Neural progenitor cell (in vitro differentiated cells): ENCODE measurements at places on chromosomes 1 and 21. TPM values are rescaled to one million over a fixed set of nuclear protein-coding genes. Genes with fewer than 3 reads are reported as not detected.
A peak's percentile ranks its signal among the peaks of the same experiment; 100 is the strongest.

DNA sequence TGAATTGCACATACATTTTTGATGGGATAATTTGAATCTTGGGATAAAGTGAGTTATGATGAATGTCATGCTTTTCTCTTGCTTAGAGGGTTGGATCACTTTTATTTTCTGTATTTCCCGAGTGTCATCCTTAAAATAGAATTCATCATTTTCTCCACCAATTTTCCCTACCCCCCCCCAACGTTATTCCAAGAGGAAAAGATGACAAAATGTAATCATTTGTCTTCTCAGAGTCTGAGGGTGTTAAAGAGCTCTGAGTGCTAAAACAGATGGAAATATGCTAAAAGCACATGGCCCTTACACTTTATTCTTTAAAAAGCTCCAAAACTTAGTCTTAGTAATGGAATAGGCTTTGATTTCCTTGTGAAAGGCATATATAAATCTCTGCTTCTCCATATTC lies 81.4 kb downstream of the CHRM3 start:
- DNase-seq = no peak

DNA sequence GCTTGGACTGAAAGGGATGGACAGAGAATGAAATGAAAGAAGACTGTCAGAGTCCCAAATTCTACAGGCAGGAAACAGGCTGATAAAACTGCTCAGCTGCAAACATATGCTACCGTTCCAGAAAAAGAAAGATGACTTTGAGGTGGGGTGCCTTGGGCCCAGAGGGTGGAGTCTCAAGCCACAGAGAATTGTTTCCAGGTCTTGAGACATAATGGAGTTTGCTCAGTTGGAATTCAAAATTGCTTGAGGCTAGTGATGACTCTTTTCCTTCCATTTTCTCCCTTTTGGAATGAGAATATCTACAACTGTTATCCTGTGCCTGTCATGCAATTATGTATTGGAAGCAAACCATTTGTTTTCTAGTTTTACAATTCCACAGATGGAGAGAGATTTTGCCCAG lies 23.6 kb upstream of the PSEN2 start:
- DNase-seq = no peak

GRCh38 chr1:212035835-212036605 lies 472 bp downstream of the DTL start:
- no peak for DNase-seq

GRCh38 chr1:6953907-6954364 lies 168.7 kb downstream of the CAMTA1 start:
- DNase-seq = no peak

DNA sequence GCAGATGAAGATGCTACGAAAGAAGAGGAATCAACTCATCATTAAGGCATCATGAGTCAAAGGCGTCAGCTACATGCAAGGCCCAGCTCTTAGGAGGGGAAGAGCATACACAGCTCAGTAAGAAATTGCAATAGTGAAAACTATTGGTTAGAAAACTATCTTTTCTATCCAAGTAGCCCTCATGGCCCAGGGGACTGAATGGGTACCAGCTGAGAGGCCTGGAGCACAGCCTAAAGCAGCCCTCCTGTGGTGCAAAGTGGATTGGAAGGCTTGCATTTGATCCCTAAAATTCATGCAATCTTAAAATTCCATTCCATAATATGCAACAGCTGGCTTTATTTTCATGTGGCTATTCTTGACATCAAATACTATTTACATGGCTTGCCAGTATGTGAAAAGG lies 251.8 kb upstream of the USP24 start:
- no peak for DNase-seq

DNA sequence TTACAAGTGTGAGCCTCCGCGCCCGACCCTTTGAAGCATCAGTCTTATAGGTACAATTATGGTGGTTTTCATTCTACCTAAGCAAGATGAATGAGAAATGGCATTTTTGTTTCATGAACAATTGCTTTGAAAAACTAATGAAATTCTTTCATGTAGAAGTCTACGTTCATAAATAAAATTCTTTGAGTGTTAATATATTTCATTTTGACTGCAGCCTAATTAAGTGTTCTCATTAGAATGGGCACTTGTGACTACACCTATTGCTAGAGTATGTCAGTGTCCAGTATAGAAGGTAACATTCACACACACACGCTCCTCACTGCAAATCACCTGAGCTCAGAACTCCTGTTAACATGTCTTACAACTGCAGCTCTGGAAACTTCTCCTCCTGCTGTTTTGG lies at the start of gene KRTAP15-1:
Gene KRTAP15-1 (plus strand): TSS at position 301 of the 400 bp plus-strand sequence. CDS start 53 bp downstream, at position 354.
- no peak for DNase-seq

- DNase-seq = no peak
These were observed 267.0 kb downstream of the DNM3 start for GRCh38 chr1:172108161-172108893.

DNA sequence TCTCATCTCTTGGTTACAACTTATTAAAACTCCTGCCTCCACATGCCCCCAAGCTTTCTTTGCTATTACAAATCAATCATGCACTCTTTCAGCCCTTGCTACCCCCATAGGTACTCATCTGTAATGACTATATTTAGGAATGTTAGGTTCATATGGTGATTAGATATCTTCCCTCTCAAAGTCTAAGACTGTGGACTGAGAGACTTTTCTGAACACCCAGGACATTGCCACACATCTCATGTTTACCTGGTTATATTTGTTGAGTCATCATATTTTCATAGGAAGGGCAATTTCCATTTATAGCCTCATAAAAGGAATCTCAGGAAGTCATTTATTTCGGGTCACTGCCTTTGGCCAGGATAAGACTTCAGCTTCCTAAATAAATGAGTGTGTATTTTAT lies 81.5 kb upstream of the LPGAT1 start:
- no peak for DNase-seq

DNA sequence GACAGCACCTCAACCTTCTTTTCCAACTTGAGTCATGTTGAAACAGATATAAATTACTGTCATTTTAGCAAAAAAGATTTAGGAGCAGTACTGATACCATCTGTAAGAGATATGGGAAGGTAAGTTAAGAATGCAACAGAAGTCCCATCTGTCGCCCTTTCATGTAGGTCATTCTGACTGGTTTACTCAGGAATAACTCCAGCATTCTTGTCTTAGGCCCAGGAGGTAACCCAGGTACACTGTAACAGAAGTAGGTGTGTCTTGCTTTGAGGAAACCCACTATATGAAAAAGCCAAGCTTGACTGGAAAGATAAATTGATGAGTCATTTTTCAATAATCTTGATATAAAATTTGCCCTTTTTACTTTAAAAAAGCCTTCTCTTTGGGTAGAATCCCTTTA lies 35.4 kb downstream of the PGM1 start:
- DNase-seq = no peak

DNA sequence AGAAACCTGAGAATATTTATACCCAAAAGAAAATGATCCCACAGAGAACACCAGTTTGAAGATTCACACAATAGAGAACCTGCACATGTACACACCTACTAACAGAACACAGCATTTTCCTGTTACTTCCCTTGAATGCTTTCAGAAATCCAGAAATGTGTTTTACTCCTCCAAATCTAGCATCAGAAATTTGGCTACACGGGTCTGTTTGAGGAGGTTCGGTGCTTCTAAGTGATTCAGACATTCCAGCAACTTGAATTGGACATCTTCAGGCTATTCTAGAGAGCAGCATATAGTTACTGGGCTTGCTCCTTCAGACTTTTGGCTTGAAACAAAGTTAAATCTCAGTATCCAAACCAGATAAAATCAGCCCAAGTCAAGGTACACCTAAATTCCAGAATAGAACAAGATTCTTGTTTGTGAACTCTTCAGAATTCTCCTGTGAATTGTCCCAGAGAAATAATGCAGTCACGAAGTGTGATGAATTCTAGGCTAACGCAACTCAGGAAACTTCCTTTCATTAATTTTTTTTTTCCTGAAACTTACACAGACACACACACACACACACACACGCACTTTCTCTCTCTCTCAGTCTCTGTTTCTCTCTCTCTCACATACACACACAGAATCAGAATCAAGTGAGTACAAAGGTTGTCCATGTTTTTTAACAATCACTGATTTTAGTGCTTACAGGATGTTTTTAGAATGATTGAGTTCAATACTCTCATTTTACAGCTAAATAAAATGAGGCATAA lies 278.4 kb upstream of the SNX7 start:
- DNase-seq = no peak

DNA sequence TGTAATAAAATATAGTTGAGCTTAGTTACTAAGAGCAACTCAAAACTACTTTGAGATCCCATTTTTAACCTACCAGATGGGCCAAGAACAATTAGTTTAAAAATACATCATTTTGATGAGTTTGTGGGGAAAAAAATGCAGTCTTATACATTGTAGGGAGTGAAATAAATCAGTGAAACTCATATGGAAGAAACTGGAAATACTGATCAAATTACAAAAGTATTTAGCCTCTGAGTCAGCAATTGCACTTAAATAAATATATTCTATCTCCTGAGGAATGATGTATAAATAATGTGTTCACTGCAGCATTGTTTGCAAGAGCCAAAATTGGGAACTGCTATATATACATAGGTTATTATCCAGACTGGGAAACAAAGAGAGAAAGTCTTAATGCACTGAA lies 4.6 kb upstream of the SMCP start:
- DNase-seq = no peak

- no peak for DNase-seq
These were observed 95.0 kb downstream of the SGIP1 start for GRCh38 chr1:66628926-66629325.

- DNase-seq = no peak
These were observed 804.1 kb downstream of the USP25 start for GRCh38 chr21:16533692-16534407.

- no peak for DNase-seq
These were observed 358.5 kb downstream of the GPATCH2 start for GRCh38 chr1:217272385-217272784.

DNA sequence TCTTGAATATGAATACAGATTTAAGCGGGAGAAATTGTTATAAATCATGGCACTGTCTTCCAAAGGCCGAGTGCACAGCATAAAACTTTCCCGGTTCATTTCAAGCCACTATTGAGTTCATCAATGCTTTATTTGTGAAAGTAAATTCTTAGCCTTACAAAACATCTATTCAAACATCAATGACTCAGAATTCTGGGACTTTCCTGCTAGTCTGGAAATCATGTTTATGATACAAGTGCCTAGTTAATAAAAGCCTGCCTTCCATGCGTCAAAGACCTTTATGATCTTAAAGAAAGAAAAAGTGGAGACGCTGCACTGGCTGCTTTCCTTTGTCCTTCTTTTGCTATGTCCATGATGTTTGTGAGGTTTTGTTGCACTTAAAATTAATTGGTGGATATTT lies 137.7 kb downstream of the SETD4 start:
- no peak for DNase-seq

- DNase-seq = no peak
These were observed 1715.4 kb downstream of the BRINP3 start for GRCh38 chr1:188762166-188762743.

DNA sequence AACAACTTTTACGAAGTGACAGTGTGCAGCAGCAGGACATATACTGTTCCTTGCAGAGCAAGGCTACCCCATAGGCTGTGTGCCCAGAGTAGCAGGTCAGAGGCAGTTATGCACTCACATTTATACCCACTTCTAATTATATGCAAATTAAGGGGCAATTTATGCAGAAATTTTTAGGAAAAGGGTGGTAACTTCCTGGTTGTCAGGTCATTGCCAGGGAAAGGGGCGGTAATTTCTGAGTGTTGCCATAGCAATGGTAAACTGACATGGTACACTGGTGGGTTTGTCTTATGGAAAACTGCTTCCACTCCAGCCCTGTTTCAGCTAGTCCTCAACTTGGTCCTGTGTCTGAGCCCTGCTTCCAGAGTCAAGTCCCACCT lies 12.0 kb upstream of the SLAMF1 start:
- no peak for DNase-seq

DNA sequence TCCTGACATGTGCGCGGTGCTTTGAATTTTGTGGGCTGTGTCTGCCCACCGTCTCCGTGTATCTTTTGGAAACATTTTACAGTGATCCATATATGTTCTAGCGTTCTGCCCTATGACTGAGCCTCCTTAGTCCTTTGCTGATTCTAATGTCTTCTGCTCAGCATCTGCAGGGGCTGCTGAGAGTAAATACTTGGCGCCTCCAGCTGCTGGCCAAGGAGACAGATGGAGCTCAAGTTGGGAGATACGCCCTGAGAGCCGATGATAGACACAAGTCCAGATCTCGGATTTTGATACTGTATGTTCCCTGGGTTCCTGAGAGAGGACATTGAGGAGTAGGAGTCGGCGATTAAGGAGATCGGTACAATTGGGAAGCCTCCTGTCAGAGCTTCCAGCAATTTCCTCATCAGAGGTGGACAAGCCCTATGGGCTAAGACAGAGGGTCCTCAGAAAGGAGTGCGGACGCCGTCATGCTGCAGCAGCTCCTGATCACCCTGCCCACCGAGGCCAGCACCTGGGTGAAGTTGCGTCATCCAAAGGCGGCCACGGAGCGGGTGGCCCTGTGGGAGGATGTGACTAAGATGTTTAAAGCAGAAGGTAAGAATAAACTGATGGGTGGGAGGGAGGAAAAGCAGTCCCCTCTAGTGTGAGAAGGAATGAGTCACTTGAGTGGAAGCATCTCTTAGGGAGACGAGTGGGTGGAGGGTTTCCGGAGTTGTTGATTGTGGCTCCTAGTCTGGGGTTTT lies 390 bp downstream of the ZFP69B start:
- peak; percentile 22 for DNase-seq

DNA sequence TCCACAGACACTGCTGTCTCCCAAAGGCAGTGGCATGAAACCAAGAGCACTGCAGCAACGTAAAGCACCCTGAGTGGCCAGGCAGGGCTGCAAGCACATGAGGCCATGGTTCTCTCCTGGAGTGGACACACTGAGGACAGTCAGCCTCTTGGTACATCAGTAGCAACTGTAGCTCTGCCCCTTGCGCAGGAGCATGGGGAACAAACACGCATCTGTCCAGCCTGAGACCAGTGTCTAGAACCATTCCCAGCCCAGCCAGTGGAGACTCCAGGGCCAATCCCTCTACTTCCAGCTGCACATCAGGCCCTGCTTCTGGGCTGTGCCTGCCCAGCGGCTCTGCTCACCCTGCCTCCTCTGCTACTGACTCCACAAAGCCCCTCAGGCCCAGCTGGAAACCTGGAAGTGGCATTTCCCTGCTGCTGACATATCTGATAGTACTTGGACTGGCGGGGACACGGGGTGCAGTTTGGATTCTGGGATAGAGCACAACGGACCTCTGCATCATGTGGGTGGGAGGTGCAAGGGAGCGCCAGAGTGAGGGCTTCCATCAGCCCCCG lies 49.0 kb downstream of the TOR1AIP2 start:
- DNase-seq = no peak

DNA sequence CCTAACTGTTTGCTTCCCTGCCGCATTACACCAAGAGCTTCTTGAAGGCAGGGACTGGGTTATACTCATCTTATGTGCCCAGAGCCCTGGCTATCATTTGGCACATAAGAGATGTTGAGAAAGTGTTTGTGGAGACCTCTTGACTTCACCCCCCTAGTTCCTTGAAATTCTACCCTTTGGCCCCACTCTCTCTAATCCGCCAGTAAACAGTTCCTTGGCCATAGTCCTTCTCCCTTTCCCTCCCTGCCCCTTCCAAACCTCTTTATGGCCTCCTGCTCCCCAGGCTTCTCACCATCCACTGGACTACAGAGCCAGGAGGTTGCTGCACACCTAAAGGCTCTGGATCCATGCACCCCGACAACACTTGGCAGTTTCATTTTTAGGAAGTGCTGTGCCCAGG lies 1.5 kb upstream of the CDK18 start:
- DNase-seq = no peak

The RHOU gene
- total RNA-seq = 47.6 and 67.0 TPM in 2 replicates

The LSS gene
- total RNA-seq = 26.7 and 90.5 TPM in 2 replicates

The PMF1 gene
- 99.3 and 103 TPM in 2 replicates for total RNA-seq

The PHF13 gene
- total RNA-seq = 32.0 and 35.6 TPM in 2 replicates

The KCNA2 gene
- 0.04 and 0.09 TPM in 2 replicates for total RNA-seq

The PLPPR4 gene
- total RNA-seq = 0.09 and 0.46 TPM in 2 replicates

The PCAT6 gene
- 4.2 TPM in 1 of 2 replicates, not detected in the other for total RNA-seq

The PCP4L1 gene
- 0.46 and 0.69 TPM in 2 replicates for total RNA-seq

The PDE9A gene
- total RNA-seq = 40.2 and 41.0 TPM in 2 replicates

The LYPLA2 gene
- total RNA-seq = 41.8 and 102 TPM in 2 replicates

The ARF1 gene
- 95.1 and 147 TPM in 2 replicates for total RNA-seq
